NCI-H2081 treated with DMSO at 0.1 percent for 48 hours (cell line): ENCODE measurements at places on chromosomes 1 and 21.

DNA sequence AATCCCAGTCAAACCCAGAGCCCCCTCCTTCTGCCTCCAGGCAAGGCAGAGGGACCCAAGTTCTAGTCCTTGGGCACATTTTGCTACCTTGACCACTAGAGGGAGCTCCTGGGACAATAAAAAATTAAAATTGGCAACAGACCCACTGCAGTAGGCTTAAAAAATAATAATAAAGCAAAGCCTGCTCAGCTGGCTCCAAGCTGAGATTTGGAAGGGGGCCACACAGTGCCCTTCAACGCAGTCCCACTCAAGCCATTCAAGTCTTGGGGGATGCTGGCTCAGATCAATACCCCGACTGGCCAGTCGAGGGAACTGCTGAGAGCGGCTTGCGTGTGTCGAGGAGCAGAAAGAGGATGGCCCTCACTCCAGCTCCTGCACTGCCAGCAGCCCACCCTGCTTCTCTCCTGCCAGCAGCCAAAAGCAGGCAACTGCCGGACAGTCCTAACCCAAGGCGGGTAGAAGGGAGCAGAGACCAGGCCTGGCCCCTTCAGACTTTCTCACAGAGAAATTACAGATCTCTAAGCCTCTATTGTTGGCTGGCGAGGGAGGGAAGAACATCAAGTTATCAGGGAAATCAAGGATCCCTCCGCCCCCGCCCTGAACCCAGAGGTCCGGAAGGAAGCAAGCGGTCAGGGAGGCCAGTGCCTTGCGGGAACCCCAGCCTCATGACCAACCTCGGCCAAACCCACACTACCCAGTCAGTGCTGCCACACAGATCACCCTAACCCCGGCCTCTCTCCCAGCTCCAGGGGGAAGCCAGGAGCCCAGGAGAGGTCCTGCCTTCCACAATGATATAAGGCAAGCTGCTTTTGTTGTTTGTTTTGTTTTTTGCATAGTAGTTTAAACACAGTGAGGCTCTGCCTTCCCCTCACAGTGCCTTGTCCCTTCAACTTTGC, 4.9 kb upstream of the ALDH4A1 start:
- DNase-seq, result no peak

GRCh38 chr1:2587071-2587859, 688 bp downstream of the PRXL2B start:
- DNase-seq, result no peak

GRCh38 chr1:68211761-68212380, 20.5 kb downstream of the WLS start:
- no peak for DNase-seq

DNA sequence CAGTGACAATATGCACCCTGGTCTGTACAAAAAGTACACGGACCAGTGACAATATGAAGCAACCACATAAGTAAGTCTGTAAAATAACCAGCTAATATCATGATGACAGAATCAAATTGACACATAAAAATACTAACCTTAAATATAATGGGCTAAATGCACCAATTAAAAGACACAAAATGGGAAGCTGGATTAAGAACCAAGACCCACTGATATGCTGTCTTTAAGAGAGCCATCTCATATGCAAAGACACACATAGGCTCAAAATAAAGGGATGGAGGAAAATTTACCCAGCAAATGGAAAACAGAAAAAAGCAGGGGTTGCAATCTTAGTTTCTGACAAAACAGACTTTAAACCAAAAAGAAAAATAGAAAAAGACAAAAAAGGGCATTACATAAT, 70.4 kb upstream of the VCAM1 start:
- DNase-seq, result no peak

DNA sequence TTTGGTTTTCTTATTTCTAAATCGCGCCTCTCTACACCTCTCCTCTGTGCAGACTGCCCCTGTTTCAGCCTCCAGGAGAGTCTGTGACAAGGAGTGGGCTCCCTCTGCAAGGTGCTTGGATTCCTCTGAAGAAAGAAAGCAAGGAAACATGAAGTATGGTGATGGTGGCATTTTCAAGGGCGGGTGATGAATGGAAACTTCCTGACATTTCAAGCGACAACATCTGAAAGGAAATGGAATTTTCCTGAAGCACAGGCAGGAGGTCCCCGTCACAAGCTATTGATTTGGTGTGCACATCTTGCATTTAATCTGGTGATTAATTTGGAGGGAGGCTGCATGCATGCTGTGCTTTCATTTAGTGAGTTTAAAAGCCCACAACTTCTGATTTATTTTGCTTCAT, 164.6 kb upstream of the FGGY start:
- no peak for DNase-seq

GRCh38 chr21:14312871-14313270, 70.1 kb downstream of the HSPA13 start:
- no peak for DNase-seq

DNA sequence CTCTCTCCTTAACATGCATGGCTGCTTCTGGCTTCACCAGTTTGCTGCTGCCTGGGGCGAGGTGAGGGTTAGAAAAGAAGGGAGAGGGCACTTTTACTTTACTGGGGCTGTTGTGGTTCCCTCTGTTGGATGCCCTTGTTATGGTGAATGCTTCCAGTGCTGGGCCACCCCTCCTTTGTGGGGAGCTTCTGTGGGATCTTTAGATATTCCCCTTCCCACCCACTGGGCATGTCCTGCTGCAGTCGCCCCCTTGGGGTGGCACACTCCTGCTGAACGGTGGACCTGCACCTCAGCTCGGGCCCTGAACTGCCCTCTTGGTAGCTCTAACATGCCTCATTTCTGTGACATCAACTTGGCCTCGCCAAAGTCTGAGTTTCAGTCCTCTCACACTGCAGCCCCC, 6.0 kb downstream of the TNN start:
- DNase-seq, result no peak

DNA sequence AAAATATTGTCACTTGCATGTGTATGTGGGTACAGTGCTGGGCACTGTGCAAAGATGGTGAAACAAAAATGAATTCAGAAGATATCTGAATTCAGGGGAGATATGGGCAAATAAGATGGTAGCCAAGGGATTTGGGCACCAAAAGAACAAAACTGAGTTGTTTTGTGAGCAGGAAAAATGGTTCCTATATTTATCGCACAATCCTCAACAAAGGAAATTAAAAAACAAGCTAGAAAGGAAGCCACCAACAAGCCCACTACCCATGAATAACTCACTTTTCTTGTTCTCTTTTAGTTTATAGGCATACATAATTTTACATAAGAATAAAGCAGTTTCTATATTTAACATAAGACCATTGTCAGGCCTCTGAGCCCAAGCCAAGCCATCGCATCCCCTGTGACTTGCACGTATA, 40.7 kb upstream of the VASH2 start:
- DNase-seq, result no peak

DNA sequence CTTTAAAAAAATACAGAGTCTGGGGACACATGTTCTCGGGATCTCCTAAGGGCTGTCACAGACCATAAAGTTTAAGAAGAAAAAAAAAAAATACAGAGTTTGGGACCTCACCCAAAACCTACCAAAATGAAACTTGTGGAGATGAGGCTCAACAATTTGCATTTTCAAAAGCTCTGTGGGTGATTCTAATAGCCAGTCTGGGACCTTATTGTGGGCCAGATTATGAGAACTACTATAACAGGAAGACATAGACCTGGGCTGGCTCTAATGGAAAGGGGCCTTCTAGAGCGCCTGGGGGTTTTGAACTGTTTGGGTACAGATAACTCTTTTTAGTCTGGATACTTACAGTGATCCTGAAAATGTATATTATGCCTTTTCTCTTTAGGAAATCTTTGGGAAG, 69.1 kb downstream of the LAMC1 start:
- DNase-seq, result no peak
